ENCODE measurements at places on chromosomes 2 and 18.

- no peak for DNase-seq
Observed at GRCh38 chr2:152093464-152093863, 5.4 kb downstream of the CACNB4 start.

DNA sequence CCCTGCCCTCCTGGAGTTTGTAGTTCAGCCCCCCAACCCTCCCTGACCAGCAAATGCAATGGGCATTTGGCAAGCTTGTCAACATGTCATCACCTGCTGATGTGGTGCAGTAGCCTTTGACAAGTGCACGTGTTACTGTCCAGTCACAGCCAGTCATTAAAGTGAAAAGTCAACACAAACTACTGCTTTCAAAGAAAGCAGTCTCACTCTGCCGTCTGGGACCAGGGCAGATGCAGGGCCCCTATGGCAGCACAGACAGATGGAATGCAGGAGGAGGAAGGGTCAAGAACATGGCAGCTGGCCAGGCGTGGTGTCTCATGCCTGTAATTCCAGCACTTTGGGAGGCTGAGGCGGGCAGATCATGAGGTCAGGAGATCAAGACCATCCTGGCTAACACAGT lies 222.4 kb upstream of the OSR1 start:
- DNase-seq: no peak

- DNase-seq: no peak
Observed at GRCh38 chr2:219765231-219765911, 137.9 kb downstream of the SLC4A3 start.

DNA sequence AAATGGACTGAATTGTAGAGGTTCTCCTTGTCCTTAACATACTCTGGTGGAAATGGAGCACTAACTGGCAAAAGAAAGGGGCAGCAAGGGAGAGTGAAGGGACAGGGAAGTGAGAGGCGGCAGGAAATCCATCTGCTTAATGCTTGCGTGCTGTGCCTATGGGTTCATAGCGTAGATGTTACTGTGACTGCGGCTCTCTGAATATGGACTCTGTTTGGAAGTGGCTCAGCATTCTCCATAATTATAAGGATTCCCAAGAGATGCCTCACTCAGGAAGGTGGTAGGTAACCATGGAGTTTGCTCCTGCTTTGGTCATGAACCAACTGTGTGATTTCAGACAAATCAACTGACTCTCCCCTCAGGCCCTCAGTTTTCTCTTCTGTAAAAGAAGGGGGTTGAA lies 50.0 kb downstream of the MYO3B start:
- no peak for DNase-seq

DNA sequence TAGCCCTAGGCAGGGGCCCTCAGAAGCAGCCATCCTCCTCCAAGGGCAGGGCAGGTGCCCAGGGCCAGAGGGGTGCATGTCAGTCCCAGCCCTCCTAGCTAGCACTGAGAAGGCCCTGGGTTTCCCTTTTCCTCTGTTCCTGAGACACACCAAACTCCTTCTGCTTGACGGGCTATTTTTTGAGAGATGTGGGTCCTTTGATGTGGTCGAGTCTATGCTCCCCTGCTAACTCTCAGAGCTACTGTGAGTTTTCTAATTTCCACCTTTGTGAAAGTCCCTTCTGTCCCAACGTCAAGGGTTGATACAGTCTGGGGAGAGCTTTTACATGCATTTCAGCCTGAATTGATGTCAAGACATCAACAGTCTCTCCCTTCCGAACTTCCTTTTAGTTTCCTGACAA lies 51.4 kb downstream of the TRPM8 start:
- no peak for DNase-seq

GRCh38 chr2:157821519-157822131 lies 54.5 kb downstream of the ACVR1 start:
- no peak for DNase-seq

- DNase-seq: no peak
Observed at GRCh38 chr18:45133276-45133675, 452.6 kb downstream of the SETBP1 start.

DNA sequence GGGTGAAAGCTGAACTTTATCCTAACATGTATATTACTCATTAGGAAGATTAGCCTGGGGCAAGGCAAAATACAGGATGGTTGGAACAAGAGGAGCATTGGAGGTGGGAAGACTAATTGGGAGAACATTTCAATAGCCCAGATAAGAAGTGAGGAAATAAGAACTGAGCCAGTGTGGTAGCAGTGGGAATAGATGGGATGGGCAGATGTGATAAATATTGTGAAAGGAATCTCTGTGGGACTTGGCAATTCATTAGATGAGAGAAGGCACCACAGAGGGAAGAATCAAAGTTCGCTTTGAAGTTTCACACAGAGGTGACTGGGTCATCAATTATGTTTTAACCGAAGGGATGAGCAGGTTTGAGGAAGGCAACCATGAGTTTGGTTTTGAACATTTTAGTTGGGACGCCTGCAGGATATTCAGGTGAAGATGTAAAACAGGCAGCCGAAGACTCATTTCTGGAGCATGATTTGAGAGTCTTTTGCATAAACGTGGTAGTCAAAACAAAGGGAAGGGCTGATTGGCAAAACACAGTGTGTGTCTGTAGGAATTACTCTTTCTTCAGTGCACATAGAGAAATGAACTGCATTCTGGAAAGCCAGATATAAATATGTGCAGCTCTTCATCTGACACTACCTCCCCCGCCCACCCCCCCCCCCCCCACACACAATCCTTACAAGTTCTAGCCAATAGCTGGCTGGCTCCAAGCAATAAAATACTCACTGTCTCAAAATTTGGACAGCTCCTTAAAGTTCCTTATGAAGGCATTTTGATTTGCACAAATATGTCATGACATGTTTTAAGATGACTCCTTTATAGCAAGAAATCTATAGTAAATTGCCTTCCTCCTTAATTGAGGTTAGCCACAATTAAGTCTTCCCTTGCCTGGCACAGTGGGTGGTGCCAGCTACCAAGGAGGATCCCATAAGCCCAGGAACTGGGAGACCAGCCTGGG lies 1.9 kb upstream of the SLC1A4 start:
- DNase-seq: no peak

GRCh38 chr18:55738483-55739114 lies 150.6 kb upstream of the TCF4 start:
- DNase-seq: no peak

GRCh38 chr2:26503231-26503880 lies 25.4 kb upstream of the OTOF start:
- DNase-seq: peak; percentile 95

DNA sequence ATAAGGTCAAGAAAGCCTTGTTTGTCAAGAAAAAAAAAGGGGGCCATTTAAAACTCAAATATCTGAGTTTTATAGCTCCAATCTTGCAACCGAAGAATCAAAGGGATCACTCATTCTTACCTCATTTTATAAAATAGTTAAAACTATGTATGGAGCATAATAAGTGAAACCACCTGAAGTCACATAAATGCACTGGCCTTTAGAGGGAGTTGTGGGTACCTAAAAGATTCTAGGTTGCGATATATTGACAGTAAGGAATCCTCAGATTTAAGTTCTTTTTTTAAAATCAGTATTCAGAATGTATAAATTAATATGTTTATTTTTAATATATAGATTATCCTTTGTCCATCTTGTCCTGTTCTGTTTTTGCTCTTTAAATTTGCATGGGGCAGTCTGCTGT lies 3.4 kb downstream of the ARHGAP28 start:
- DNase-seq: peak; percentile 27

GRCh38 chr2:119536211-119536610 lies 8.0 kb upstream of the CFAP221 start:
- DNase-seq: no peak

GRCh38 chr2:215394102-215394805 lies 41.6 kb downstream of the FN1 start:
- no peak for DNase-seq

DNA sequence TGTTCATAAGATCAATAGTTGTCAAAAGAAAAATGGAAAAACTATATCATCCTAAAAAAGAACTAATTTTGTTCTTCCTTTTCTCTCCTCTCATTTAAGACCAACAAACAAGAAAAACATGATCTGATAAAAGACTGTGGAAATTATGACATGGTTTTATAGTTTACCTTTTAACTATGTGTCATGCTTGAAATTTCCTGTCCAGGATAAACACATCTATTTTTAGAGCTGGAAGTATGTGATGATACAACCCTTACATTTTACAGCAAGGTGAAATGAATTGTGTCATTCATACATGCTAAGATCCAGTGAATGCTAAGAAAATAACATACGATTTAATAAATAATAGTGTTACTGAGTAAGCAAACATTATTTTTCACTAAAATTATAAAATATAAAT lies 89.9 kb downstream of the GULP1 start:
- DNase-seq: no peak

GRCh38 chr2:238131761-238132462 lies 6.6 kb upstream of the KLHL30 start:
- DNase-seq: no peak

- no peak for DNase-seq
Observed at GRCh38 chr2:221581986-221582385, 9.9 kb upstream of the EPHA4 start.

DNA sequence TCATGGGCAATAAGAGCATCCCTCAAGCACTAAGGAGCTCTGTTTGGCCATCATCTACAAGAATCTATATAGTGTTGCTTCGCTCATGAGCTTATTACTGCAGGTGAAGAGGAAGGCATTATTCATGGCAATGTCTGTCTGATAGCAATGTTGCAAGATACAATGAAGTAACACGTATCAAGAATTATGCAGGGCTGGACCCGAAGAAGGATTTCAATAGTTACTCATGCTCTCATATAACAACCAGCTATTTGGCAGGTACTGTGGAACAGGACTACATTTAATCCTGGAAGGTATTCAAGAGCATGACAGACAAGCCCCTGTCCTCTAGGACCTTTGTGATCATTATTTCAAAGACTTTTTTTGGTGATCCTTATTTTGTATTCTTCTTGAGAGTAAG lies 109.6 kb downstream of the LAMA3 start:
- no peak for DNase-seq

GRCh38 chr18:811182-811891 lies 705 bp downstream of the YES1 start:
- peak; percentile 64 for DNase-seq

DNA sequence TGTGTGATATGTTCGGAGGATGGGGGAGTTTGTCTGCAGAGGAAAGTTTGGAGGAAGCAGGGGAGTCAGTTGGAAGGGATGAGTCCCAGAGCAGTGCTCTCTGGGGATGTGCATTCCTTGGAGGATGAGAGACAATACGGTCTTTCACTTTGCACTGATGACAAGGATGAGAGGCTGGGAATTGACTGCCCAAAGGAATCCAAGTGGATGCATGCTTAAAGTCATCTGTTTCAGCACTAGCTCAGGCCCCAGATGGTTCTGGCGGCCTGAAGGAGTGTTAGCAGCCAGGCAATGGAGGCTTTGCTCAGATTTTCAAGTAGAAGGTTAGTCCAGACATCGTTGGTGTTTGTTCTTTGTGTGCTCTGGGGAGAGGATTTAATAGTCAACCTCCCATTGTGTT lies 100.2 kb downstream of the CRIM1 start:
- peak; percentile 51 for DNase-seq

DNA sequence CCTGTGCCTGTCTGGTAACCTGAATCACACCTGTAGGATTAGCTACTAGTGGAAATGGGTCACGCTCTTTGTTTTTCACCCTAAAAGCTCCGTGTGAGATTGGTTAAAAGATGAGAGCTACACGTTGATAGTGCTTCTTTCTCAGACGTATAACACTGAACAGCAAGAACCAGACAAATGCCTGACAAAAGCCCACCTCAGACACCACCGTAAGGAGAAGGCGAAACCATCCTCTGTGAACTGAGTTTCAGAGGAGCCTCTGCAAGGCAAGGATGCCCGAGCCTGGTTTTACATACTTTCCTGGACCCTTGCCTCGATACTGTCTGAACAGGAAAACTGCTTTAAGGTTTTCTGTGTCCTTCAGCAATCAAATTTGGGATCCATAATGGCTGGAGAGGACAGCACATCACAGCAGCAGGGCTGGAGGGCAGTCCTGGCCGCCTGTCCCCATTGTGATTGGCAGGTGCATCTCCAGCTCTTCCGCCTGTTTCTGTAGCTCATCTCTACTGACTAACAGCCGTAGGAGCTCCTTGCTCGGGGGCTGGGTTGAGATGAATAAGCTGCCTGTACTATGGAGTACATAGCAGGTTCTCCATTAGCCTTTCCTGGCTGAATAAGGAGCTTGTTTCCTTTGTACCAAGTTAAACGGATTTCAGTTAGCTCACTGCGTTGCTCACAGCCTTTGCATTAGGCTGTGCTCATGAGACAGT lies 155.5 kb downstream of the MYT1L start:
- DNase-seq: no peak

- DNase-seq: no peak
Observed at GRCh38 chr2:138548796-138549195, 47.2 kb downstream of the SPOPL start.

GRCh38 chr2:54040250-54040649 lies 69.5 kb upstream of the PSME4 start:
- DNase-seq: no peak

DNA sequence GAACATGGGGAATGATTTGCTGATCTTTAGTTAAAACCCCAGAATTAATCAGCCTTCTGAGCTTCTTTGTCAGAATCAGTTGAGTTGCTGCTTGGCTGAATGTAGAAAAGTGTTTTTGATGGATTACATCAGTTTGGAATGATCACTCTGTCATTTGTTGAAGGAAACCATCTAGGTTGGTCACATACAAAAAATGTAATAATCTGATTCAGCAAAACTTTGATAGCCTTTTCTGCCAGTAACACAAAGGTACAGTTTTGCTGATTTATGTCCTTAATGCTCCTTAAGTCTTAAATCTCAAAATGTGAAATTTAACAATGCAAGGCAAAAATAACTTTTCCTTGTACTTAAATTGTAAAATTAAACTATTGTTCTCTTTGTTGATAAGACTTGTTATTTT lies 74.3 kb downstream of the GALNT13 start:
- DNase-seq: no peak

DNA sequence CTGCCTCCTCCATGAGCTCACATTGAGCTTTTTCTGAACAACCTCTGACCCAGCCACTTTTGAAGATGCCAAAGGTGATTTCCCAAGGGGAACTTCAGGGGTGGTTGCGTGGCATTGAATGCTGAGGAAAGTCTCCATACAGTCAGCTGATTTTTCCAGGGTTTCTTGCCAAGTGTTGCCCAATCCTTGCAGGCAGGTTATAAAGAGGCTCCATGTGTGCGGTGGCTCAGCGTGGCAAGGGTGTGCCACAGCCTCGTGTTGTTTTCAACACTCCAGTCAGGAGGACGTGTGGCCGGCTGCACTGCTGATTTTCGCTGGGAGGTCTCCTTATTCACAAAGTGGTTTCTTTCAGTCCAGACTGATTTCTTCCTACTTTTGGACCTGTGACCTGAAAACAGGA lies 81.4 kb upstream of the GATA6 start:
- no peak for DNase-seq

- no peak for DNase-seq
Observed at GRCh38 chr2:128451084-128452023, 132.7 kb upstream of the HS6ST1 start.
